ENCODE measurements at places on chromosomes 12 and 14.

- no peak for DNase-seq
These were observed 158.2 kb upstream of the RGS6 start for GRCh38 chr14:71773898-71774481.

- DNase-seq: no peak
These were observed 452.4 kb downstream of the KCNH5 start for GRCh38 chr14:62592877-62593276.

GRCh38 chr12:115213538-115214016 lies 529.6 kb upstream of the TBX3 start:
- no peak for DNase-seq

- DNase-seq: no peak
These were observed 80.0 kb downstream of the DRAM1 start for GRCh38 chr12:101957252-101957959.

GRCh38 chr12:66555113-66555512 lies 123.8 kb downstream of the GRIP1 start:
- DNase-seq: no peak

GRCh38 chr12:56759263-56759908 lies 3.7 kb upstream of the HSD17B6 start:
- no peak for DNase-seq

Data from stimulated activated CD8-positive, alpha-beta memory T cell treated with anti-CD3 and anti-CD28 coated beads, Interleukin-4, amount 100 ng/mL, for 1 hour (primary cell).